Immature natural killer cell (primary cell): ENCODE measurements at places on chromosomes 13 and 19. TPM values are rescaled to one million over a fixed set of nuclear protein-coding genes. Genes with fewer than 3 reads are reported as not detected.

The PEX11G gene
- polyA plus RNA-seq, result 0.21 TPM

The CALR gene
- 238 TPM for polyA plus RNA-seq

The SULT2A1 gene
- not detected for polyA plus RNA-seq

The SSBP4 gene
- 107 TPM for polyA plus RNA-seq

The ZNF17 gene
- polyA plus RNA-seq, result 4.3 TPM

The PRR19 gene
- not detected for polyA plus RNA-seq

The PSG7 gene
- polyA plus RNA-seq, result not detected

DNA sequence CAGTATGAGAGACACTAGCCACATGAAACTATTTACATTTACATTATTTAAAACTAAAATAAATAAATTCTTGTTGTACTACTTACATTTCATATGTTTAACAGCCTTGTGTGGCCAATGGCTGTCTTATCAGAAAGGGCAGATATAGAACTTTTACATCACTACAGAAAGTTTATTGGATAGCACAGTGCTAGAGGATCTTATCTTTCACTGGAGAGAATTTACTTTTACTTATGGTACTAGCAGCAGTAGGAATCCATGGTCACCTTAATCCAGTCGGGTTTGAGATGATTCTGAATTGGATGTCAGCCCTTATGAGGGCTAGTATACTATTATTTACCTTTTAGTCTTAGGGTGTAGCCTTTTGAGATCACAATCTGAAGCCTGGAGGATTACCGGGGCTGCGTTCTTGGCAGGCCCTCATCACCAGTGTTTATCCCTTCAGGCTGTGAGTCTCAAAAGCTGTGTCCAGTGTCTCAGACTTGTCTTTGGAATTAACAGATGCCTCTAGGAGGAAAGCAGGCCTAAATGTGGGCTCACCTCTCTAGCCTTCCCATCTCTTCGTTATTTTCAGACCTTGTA lies 21.7 kb downstream of the IFT88 start:
- H3K27me3 ChIP-seq, result no peaks in the 10 kb centered on the region
- H3K27ac ChIP-seq, result no peak overlapping the region
- H3K4me3 ChIP-seq, result no peak overlapping the region
- no peaks in the 10 kb centered on the region for H3K4me1 ChIP-seq

DNA sequence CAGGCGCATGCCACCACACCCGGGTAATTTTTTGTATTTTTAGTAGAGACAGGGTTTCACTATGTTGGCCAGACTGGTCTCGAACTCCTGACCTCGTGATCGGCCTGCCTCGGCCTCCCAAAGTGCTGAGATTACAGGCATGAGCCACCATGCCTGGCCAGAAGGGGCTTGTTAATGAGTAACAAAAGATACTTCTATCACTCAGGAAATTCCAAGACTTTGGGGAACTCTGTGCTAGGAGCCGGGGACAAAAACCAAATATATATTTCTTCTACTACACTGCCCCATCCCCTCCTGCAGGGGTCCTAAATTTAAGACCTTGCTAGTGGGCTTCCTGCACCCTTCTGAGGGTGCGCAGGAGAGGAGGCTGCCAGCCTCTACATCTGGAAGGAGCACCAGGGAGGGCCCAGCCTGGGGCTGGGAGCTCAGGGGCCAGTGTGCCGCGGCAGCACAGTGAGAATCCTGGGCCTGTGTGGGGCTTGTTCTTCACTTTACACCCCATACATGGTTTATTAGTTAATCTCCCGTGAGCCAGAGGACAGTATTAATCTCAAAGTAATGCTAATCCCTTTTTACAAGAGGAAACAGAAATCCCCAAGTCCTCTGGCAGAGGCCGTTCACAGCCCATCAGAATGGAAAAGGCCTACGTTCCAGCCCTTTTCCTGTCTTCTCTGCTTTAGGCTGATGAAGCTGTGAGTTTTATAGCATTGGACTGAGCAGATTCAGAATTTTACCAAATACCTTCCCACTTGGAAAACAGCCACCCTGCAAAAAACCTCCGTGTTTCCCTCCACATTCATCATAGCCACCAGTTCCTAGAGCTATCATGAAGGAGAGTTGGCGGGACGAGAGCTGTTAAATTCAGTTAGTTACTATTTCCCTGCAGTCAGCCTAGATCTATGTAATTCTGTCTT lies 44.4 kb upstream of the NPAS1 start:
- H3K27me3 ChIP-seq, result peaks cover 17% of the 10 kb centered on the region
- H3K4me3 ChIP-seq, result no peak overlapping the region
- peaks cover 40% of the 10 kb centered on the region for H3K4me1 ChIP-seq
- no peak overlapping the region for H3K27ac ChIP-seq
- DNase-seq, result no peak

- no peaks in the 10 kb centered on the region for H3K36me3 ChIP-seq
- no peak overlapping the region for H3K4me3 ChIP-seq
- H3K4me1 ChIP-seq, result peaks cover 24% of the 10 kb centered on the region
- H3K27ac ChIP-seq, result no peak overlapping the region
- H3K27me3 ChIP-seq, result peaks cover 4% of the 10 kb centered on the region
Observed at GRCh38 chr19:20165971-20166592, 932 bp upstream of the ZNF486 start.

DNA sequence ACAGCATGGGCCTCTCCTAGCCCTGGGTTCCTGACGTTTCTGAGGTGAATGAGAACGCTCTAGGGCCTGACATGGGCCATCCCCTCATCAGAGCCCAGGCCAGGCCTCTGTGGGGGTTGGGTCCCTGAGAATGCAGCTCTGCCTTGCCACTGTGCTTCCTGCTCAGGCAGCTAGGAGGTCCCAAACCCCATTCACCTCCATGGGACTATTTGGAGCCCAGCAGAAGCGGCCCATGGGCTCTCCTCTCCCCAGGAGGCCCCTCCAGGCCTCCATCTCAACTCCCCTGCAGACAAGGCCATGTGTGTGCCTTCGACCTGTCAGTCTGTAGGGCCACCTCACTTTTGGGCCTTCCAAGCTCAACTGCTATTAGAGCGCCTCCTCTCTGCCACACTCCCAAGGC lies 36.9 kb downstream of the ELL start:
- no peaks in the 10 kb centered on the region for H3K36me3 ChIP-seq
- peak overlapping the region; percentile 76 for H3K27ac ChIP-seq
- no peak overlapping the region for H3K4me3 ChIP-seq
- peaks cover 70% of the 10 kb centered on the region for H3K4me1 ChIP-seq
- DNase-seq, result no peak

DNA sequence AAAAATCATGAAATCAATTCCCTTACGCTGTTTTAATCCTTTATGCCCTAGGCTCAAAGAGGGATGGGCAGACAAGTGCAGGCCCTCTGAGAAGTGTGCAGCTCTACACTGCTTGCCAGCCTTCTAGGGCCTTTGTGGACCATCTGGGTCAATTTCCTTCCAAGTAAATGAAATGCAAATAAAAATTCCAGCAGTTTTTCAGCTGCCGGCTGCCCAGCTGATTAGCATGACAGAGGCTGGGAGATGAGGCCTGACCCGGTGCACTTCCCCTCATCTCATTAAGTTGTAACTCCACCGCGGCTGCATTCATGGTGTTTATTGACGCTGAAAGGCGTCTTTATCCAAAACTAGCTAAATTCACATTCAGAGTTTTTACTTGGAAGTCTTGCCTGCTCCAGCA lies 47.5 kb upstream of the GSX1 start:
- no peak for DNase-seq
- H3K27ac ChIP-seq, result no peak overlapping the region
- H3K4me3 ChIP-seq, result no peak overlapping the region
- H3K36me3 ChIP-seq, result no peaks in the 10 kb centered on the region

GRCh38 chr19:42202290-42202880 lies 15.1 kb downstream of the DEDD2 start:
- H3K27me3 ChIP-seq, result peaks cover 21% of the 10 kb centered on the region
- peaks cover 93% of the 10 kb centered on the region for H3K4me1 ChIP-seq
- H3K4me3 ChIP-seq, result peak overlapping the region; percentile 85
- H3K27ac ChIP-seq, result peak overlapping the region; percentile 96

GRCh38 chr13:46404733-46405100 lies 17.7 kb upstream of the RUBCNL start:
- H3K27me3 ChIP-seq, result peaks cover 3% of the 10 kb centered on the region
- H3K36me3 ChIP-seq, result no peaks in the 10 kb centered on the region
- peak overlapping the region; percentile 68 for H3K27ac ChIP-seq
- peak overlapping the region; percentile 50 for H3K4me3 ChIP-seq

DNA sequence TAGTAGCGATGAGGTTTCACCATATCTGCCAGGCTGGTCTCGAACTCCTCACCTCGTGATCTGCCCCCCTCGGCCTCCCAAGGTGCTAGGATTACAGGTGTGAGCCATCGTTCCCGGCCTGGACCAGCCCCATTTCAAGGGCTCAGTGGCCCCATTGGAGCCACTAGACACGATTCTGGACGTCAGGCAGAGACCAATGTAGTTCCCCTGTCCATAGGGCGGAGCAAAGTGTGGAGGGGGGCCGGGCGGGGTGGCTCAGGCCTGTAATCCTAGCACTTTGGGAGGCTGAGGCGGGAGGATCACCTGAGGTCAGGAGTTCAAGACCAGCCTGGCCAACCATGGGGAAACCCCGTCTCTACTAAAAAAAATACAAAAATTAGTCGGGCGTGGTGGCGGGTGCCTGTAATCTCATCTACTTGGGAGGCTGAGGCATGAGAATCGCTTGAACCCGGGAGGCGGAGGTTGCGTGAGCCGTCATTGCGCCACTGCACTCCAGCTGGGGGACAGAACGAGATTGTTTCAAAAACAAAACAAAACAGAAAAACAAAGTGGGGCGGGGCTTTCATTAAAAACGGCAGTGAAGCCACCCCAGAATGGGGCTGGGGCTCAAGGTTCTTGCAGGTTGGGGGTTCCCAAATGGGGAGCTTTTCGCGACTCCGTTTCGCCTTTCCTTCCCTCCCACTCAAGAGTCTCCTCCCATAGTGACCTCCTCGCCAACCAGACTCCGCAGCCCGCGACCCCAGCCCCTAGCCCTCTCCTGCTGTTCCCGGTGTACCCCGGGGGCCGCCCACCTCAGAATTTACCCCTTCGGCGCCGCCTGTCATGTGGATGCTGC lies 758 bp upstream of the TECR start:
- H3K36me3 ChIP-seq, result no peaks in the 10 kb centered on the region
- peak overlapping the region; percentile 97 for H3K27ac ChIP-seq
- peaks cover 13% of the 10 kb centered on the region for H3K27me3 ChIP-seq
- H3K4me3 ChIP-seq, result peak overlapping the region; percentile 95

- H3K4me1 ChIP-seq, result peaks cover 54% of the 10 kb centered on the region
- H3K27me3 ChIP-seq, result peaks cover 14% of the 10 kb centered on the region
Observed at GRCh38 chr19:55603581-55604292, 1.7 kb upstream of the ZNF865 start.

GRCh38 chr13:71871176-71871754 lies 4.3 kb upstream of the DACH1 start:
- no peak overlapping the region for H3K27ac ChIP-seq
- H3K27me3 ChIP-seq, result peaks cover 8% of the 10 kb centered on the region
- H3K36me3 ChIP-seq, result peaks cover 4% of the 10 kb centered on the region
- no peak for DNase-seq

- H3K4me3 ChIP-seq, result no peak overlapping the region
- H3K36me3 ChIP-seq, result no peaks in the 10 kb centered on the region
Observed at GRCh38 chr13:29105779-29106178, 285.6 kb downstream of the MTUS2 start.

GRCh38 chr13:109622006-109622405 lies 164.4 kb downstream of the IRS2 start:
- DNase-seq, result no peak
- no peak overlapping the region for H3K4me3 ChIP-seq
- H3K4me1 ChIP-seq, result no peaks in the 10 kb centered on the region
- H3K36me3 ChIP-seq, result no peaks in the 10 kb centered on the region
- H3K27me3 ChIP-seq, result peaks cover 5% of the 10 kb centered on the region

- peaks cover 1% of the 10 kb centered on the region for H3K27me3 ChIP-seq
- H3K27ac ChIP-seq, result no peak overlapping the region
- H3K4me1 ChIP-seq, result no peaks in the 10 kb centered on the region
- no peak for DNase-seq
Observed at GRCh38 chr13:96214824-96215445, 125.0 kb downstream of the HS6ST3 start.

DNA sequence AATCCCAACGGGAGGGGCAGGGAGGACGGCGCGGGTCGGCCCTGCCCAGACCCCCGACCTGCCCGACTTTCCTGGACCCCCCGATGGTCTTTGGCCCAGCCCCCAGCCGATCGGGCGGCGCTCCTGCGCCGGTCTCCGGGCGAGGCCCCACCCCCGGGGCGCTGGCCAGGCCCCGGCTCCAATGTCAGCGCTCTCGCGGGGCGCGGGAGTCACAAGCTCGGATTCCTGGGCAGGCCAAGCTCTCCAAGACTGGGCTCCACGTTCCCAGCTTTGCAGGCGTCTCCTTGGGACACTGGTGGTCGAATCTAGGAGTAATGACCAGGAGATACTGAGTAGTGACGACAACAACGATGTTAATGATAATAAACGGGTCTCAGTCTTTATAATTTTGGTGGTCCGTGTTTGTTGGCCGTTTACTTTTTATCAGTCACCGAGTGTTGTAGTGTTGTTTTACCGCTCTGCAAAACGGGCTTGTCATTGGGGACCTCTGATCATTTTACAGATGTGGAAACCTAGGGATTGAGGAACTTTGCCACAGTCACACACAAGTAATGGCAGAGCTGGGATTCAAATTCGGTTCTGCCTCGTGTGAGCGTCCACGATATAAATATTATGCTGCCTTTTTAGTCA lies 545 bp downstream of the RAD23A start:
- peaks cover 6% of the 10 kb centered on the region for H3K36me3 ChIP-seq
- H3K4me3 ChIP-seq, result peak overlapping the region; percentile 87
- no peak for DNase-seq
- peaks cover 21% of the 10 kb centered on the region for H3K27me3 ChIP-seq
- H3K27ac ChIP-seq, result peak overlapping the region; percentile 83

DNA sequence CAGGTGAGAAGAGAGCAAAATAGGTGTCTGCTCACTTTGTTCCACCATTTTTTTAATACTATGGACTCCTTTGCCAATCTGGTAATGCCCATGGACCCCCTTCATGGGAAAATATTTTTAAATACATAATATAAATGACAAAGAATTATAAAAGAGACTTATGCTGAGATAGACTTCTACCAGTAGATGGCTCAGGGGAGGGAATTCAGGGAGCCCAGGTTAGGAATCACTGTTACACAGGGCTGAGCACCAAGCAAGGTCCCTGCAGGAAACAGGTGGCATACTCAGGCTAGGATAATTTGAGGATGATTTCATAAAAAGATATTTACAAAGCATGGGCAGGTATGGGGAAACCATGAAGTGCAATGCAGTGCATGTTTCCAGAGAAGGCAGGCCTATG lies 525.9 kb downstream of the FGF9 start:
- no peak overlapping the region for H3K27ac ChIP-seq
- no peak overlapping the region for H3K4me3 ChIP-seq
- H3K36me3 ChIP-seq, result no peaks in the 10 kb centered on the region
- H3K27me3 ChIP-seq, result no peaks in the 10 kb centered on the region
- H3K4me1 ChIP-seq, result no peaks in the 10 kb centered on the region

GRCh38 chr13:22432690-22433089 lies 748.1 kb upstream of the SGCG start:
- H3K27ac ChIP-seq, result no peak overlapping the region
- no peak for DNase-seq
- no peak overlapping the region for H3K4me3 ChIP-seq
- H3K36me3 ChIP-seq, result no peaks in the 10 kb centered on the region

GRCh38 chr19:21023901-21024300 lies 3.4 kb downstream of the ZNF430 start:
- H3K36me3 ChIP-seq, result peaks cover 12% of the 10 kb centered on the region
- H3K4me1 ChIP-seq, result peaks cover 72% of the 10 kb centered on the region
- no peak for DNase-seq
- no peak overlapping the region for H3K4me3 ChIP-seq

GRCh38 chr13:113796211-113796963 lies 37.4 kb downstream of the TMEM255B start:
- H3K36me3 ChIP-seq, result no peaks in the 10 kb centered on the region
- no peak overlapping the region for H3K4me3 ChIP-seq
- peaks cover 2% of the 10 kb centered on the region for H3K27me3 ChIP-seq
- no peak overlapping the region for H3K27ac ChIP-seq
